Caudate nucleus (tissue), 63 donors: ENCODE measurements at places on chromosomes 3 and 15.
A peak's percentile ranks its signal among the peaks of the same experiment; 100 is the strongest.

DNA sequence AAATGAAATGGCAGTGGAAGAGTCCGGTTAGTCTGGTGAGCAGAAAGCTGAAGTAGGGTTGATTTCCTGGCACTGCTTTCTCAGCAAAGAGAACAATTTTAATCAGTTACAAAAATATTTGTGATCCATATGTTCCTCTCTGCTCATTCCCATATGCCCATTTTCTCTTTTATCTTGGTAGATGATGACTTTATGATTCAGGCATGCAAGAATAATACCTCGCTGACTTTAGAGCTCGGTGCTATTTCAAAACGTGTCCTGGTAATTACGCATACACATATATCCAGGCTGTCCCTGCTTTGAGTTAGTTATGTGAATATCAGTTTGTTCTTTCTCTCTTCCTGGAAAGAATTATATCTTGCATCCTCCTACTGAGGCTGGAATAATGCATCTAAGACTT is 38.5 kb downstream of the ARPP21 start:
- DNase-seq = no peak

DNA sequence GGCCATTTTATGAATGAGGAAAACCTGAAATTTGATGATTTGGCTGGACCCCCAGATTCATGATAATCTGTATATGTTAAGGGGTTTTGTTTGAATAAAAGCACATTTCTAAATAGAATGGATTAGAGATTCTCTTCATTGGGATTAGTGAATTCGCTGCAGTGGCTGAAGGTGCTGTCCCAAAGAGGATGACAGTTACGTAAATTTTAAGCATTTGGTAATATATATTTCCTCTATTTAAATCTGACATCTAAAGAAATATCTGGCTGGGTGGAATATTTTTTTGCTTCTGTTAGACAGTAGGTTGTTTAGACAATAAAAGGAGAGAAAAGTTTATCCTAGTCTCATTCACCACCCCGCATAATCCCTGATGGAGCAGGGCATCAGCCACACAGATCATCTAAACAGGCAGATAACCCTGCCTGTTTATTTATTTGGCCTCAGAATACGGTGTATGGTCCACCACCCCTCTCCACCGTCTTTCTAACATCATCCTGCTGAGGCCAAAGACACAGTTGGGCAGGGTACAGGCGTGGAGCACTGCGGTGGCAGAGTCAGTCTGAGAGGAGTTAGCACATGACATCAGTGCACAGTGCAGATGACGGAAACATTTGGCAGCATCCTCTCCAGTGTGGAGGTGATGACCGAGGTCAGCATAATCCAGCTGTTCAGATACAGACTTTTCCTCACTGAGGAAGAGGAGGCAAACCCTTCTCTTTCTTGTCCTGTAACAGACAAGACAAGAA is 20.4 kb upstream of the NFKBIZ start:
- DNase-seq = peak; percentile 9

- DNase-seq = no peak
Observed at GRCh38 chr3:138059261-138059660, 49.3 kb downstream of the CLDN18 start.

- DNase-seq = no peak
Observed at GRCh38 chr3:133812872-133813271, 7.3 kb downstream of the SRPRB start.

DNA sequence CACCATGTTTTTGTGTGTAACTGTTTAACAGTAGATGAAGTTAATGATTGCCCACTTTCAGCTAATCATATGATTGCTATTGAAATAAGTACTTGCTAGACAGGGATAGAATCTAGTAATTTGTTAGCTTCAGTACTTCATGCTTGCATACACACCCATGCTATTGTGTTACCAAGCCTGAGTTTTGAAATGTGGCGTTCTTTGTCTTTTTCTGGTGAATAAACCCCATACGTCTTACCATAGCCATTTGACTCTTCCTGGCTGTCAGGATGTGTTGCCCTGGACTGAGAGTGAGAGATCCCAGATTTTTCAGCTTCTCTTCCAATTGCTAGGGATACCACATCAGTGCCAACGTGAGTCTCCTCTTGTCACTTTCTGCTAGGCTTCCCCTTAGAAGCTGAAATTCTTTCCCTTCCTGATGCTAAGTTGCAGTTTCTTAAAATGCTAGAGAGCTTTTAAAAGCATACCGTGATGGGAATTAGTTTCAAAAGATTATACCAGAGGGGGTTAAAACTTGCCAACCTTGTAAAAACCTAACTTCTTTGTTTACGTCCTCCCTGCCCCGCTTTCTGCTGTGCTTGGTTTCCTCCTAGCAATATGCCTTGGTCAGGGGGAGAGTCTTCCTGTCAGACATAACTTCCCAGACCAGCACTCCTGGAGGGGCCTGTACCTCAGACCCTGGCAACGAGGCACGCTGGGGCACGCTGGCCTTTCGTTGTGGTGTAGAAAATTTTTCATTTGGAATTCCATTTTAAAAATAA is 62.9 kb upstream of the ULK4 start:
- peak; percentile 7 for DNase-seq
